ENCODE measurements at places on chromosomes 5 and 9. TPM values are rescaled to one million over a fixed set of nuclear protein-coding genes. Genes with fewer than 3 reads are reported as not detected.

The CHSY3 gene
- total RNA-seq: 18.9 TPM

The SLC36A2 gene
- not detected for total RNA-seq

The SHROOM1 gene
- 2.3 TPM for total RNA-seq

The SPDL1 gene
- total RNA-seq: 29.8 TPM

The C9orf50 gene
- total RNA-seq: 0.23 TPM

The ABLIM3 gene
- 53.1 TPM for total RNA-seq

The IL7R gene
- total RNA-seq: 0.46 TPM

The SLC36A3 gene
- total RNA-seq: not detected

The PCA3 gene
- total RNA-seq: 1.4 TPM

The SLC25A2 gene
- 0.23 TPM for total RNA-seq

The TLX3 gene
- not detected for total RNA-seq

The PTAR1 gene
- total RNA-seq: 114 TPM

The TSSK1B gene
- total RNA-seq: not detected

The PLEKHG4B gene
- 4.2 TPM for total RNA-seq

The PCDHB2 gene
- 12.7 TPM for total RNA-seq

The MARCOL gene
- total RNA-seq: not detected

The SLC6A7 gene
- 20.5 TPM for total RNA-seq

The CDH9 gene
- total RNA-seq: 57.4 TPM

The ADAMTSL2 gene
- 6.0 TPM for total RNA-seq

The STX17 gene
- 24.0 TPM for total RNA-seq

The MAP1B gene
- total RNA-seq: 781 TPM
